ENCODE measurements at places on chromosomes 2 and 18.

GRCh38 chr2:235832941-235833340, 335.2 kb downstream of the GBX2 start:
- DNase-seq: no peak

DNA sequence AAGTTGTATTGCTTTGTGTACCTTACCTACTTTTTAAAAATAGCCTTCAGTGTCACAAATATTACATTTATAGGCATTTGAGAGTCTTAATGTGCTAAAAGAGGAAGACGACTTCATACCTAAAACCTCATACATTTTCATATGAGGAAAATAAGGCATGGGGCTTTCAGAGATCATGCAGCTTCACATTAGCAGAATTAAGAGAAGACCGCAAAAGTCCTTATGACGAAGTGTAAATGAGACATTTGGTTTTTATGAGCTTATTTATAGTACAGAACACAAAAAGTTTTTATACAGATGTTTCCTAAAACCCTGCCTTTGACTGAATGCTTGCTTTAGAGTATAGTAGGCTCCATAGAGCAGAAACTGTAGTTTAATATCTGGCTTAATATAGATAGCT, 10.1 kb upstream of the CCDC138 start:
- DNase-seq: no peak

GRCh38 chr2:46699934-46700256, 215.7 kb downstream of the MCFD2 start:
- DNase-seq: peak; percentile 15

- DNase-seq: no peak
Measured at GRCh38 chr2:37149626-37150322, 7.0 kb downstream of the EIF2AK2 start.

GRCh38 chr2:229084447-229084846, 186.6 kb downstream of the PID1 start:
- no peak for DNase-seq

GRCh38 chr2:132953771-132954170, 283.8 kb upstream of the LYPD1 start:
- DNase-seq: no peak

- no peak for DNase-seq
Measured at GRCh38 chr2:173970516-173970924, 5.3 kb upstream of the SP3 start.

DNA sequence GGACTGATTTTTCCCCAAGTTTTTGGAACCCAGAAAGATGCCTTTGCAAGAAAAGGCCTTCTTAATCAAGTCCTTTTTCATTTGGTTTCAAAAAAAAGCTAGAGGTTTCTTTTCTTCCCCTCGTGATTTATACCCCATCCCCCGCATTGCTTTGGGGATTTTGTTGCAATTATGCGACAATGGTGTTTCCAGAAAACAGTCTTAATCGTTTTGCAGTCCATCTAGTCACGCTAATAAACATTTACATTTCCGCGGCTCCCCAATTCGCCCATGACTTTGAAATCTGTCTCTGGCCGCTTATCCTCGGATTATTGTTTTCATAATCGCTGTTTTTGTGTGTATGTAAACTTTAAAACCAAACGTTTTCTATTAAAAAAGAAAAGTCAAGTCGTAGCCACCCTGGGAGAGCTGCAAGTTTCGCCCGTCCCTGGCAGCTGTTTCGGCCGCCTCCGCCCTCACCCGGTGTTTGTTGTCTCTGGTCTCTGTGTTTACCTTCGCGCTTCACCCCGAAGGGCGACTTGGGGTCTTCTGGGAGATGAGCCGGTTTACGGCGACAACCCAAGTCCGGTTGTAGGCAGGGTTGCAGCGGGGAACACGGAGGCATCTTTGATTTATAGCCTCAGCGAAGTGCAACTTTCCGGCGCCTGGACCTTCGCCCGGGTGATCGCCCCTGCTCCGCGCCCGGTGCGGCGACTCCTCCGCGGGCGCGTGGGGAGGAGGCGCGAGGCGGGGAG, 667 bp downstream of the SP9 start:
- DNase-seq: no peak

GRCh38 chr2:10356439-10356811, 53.7 kb downstream of the HPCAL1 start:
- DNase-seq: no peak

GRCh38 chr2:71548646-71549425, 95.5 kb downstream of the DYSF start:
- DNase-seq: peak; percentile 44

- no peak for DNase-seq
Measured at GRCh38 chr2:101796825-101797600, 99.5 kb downstream of the MAP4K4 start.

DNA sequence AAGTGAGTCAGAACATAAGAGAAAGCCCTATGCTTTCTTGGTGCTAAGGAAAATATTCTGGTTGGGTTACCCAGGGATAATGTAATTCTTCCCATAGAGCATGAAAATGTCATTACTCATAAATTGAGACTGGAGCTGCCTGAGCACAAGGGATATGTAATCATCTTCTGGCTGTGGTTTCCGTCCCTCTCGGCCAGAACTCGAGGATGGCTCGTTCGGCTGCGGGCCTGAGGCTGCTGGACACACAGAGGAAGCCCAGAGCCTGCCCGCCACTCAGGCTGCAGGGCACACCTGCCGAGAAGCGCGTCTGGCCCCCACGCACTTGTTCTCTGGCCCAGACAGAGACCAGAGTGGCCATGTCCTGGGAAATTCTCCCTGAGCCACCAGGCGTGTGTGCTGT, 104.9 kb downstream of the ASAP2 start:
- no peak for DNase-seq

GRCh38 chr2:216536734-216537210, 38.1 kb downstream of the RPL37A start:
- no peak for DNase-seq

DNA sequence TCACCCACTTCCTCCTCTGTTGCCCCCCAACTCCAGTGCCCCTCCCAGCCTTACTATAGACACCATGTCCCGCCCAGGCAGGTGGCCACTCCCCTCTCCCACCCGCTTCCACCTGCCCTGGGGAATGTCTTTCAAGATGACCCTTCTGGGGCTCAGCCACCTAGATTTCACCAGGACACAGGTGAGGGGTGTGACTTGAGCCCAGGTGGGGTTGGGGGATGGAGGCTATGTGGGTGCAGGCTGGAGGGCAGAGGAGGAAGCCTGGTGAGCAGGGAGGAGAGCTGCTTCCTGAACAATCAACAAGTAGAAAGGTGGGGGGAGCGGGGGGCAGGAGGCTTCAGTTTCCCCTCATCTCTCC, 8.7 kb downstream of the ADRA2B start:
- DNase-seq: no peak

DNA sequence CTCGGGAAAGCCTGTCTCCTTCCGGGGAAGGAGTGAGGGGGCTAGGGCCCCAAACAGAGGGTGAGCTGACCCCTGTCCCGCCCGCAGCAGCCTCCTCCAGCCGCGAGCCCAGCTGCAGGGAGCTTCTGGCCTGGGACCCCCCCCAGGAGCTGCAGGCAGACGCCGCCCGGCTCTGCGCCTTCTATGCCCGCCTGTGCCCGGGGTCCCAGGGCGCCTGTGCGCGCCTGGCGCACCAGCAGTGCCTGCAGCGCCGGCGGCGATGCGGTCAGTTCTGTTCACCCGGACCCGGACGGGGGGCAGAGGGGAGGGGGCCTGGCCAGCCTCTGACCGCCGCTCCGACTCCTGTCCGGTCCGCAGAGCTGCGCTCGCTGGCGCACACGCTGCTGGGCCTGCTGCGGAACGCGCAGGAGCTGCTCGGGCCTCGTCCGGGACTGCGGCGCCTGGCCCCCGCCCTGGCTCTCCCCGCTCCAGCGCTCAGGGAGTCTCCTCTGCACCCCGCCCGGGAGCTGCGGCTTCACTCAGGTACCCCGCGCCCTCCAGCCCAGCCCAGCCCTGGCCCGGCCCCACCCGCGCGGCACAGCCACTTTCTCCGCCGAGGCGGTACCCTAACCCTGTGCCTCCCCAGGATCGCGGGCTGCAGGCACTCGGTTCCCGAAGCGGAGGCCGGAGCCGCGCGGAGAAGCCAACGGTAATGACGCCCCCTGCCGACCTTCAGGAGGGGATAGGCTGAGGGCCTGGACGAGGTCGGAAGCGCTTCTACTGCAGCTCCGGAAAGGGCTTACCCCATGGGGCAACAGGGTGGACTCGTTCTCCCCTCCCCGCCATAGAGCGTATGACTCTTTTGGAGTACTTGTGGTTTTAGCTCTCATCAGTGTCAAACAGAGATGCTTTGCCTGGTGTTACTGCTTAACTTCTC, 2.0 kb upstream of the CHRND start:
- DNase-seq: peak; percentile 82

DNA sequence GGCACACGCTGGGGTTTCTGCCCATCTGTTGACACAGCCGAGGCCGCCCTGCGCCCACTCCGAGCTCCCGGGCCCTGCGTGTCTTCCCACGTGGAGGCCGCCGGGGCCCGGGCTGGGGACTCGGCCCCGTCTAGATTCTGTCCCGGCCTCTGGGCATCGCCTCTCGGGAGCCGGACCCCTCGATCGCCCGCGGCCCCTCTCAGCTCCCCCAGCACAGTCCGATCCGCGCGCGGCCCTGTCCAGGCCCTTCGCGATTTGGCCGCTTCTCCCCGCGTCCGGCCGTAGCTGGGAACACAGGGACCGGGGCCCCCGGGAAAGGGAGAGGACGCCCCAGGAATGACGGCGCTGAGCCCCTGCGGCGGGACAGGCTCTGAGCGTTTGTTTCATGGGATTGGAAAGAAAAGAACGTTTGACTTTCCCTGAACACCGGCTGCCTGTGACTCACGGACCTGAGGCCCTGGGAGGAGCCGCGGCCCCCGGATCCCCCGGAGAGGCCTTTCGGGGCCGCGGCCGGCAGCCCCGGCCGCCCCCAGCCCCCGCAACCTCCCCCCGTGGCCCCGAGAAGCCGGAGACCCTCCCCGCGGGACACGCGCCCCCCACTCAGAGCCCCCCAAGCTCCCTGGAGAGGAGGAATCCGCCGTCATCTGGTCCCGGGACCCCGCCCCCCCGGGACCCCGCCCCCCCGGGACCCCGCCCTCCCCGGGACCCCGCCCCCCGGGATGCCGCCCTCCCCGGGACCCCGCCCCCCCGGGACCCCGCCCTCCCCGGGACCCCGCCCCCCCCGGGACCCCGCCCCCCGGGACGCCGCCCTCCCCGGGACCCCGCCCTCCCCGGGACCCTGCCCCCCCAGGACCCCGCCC, 62.7 kb upstream of the CTDP1 start:
- no peak for DNase-seq

Measured in NT2/D1 (cell line).